ENCODE measurements at places on chromosomes 4 and X.

DNA sequence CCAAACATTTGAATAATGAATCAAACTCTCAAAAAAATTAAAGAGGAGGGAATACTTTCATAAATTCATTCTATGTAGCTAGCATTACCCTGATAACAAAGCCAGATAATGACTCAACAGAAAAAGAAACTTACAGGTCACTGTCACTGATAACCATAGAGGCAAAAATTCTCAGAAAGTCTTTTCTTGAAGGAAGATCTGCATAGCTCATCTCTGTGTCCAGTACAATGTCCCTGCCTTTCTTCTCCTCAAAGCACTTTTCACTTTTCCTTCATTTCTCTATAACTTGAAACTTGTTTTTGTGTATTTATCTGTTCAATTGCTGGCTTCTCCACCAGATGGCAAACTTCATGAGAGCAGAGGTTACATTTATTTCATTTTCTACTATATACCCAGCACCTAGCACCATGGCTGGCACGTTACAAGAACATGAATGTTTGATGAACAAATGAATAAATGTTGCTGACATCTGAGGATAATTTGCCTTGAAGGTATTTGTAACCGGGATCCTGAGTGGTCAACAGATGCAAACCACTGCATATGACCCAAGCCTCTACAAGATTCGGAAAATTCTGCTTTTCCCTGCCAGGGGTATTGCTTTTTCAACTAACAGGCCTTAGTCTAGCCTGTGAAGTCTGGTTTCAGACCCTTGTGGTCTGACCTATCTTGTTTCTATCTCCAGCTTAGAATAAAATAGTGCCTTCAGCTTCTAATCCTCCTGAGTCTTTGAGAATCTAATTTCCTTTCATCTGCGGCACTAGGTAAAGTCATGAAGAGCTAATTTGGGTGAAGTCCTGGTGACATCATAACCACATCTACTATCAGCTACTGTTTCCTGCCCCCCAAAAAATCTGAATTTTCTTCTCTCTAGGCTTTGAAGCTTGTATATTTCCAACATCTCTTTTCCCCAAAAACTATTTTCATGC lies 52.5 kb upstream of the ANTXR2 start:
- peak; percentile 24 for DNase-seq

GRCh38 chrX:82534086-82534597 lies 973.9 kb upstream of the POU3F4 start:
- no peak for DNase-seq

DNA sequence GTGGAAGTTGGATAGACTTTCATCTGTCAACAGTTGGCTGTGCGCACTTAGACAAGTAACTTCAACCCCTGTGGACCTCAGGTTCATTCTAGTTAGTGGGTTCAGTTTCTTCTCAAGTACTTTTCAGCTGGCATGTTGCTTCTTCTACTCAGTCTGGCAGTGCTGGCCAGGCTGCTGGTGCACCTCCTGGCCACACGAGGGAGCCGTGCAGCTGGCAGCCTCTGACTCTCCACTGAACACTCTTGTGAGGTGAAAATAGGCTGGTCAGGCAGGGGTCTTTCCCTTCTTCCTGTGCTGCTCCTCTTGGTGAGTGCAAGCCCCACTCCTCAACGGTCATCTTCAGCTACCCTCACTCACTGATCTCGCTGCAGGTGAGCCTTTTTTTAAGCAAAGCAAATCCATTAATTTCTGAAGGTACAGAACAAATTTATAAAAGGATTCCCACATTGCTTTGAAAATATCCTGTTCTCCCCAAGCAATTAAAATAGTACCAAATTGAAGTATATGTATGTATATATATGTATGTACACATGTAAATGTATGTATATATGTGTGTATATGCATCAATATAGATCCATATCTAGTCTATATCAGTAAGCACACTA lies 30.6 kb downstream of the LONRF3 start:
- DNase-seq: peak; percentile 56

DNA sequence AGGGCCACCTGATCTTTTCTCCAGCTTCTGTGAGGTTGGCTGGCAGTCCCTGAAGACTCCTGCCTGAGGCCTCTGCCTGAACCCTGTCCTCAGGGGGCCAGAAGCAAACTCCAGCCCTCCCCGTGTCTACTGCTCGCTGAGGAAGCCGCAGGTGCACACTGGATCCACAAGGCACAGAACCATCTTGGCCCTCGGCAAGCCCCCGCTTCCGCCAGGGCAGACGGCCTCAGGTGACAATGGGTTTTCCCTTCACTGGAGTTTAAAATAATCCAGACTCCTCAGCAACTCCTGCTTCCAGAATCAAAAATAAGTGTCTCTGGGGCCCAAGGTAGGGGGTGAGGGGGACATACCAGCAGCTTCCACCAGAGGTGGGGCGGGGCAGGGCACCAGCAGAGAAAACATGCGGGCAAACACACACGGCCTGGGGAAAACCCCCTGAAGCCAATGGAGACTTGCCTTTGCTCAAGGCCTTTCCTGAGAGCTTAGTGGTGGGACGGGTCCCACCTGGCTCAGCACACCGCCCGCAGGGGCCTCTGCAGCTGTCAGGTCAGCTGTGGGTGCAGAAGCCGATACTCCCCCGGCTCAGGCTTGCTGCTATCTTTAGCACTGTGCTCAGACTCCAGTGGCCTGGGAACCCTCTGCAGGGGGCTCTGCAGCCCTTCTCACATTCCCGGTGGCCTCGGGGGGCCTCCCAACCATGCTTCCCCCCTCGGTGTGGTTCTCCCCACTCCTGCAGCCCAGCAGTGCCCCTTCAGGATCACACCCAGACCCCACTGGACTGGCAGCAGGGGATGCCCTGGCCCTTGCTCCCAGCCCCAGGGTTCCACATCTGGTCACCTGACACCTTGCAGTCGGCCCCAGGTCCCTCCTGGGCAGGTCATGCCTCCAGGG lies 1.9 kb downstream of the MYL5 start:
- DNase-seq: no peak

DNA sequence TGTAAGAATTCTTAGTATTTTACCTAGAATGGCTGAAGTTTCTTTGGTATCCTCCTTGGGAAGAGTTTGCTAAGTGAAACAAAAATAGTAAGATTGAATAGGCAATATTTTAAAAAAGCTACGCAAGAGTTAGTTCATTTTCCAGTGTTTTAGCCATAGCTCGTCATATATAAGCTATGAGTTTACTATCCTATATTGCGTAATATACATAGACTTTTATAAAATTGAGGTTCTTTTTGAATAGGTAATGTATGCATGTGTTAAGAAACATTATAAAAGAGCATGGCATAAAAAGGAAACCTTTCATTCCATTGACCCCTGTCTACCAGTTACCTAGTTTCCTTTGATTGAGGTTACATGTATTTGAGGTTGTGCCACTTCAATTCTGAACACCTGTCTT lies 67.0 kb downstream of the DACH2 start:
- DNase-seq: no peak

- DNase-seq: no peak
Observed at GRCh38 chr4:189046642-189047041, 894.0 kb upstream of the FRG1 start.

DNA sequence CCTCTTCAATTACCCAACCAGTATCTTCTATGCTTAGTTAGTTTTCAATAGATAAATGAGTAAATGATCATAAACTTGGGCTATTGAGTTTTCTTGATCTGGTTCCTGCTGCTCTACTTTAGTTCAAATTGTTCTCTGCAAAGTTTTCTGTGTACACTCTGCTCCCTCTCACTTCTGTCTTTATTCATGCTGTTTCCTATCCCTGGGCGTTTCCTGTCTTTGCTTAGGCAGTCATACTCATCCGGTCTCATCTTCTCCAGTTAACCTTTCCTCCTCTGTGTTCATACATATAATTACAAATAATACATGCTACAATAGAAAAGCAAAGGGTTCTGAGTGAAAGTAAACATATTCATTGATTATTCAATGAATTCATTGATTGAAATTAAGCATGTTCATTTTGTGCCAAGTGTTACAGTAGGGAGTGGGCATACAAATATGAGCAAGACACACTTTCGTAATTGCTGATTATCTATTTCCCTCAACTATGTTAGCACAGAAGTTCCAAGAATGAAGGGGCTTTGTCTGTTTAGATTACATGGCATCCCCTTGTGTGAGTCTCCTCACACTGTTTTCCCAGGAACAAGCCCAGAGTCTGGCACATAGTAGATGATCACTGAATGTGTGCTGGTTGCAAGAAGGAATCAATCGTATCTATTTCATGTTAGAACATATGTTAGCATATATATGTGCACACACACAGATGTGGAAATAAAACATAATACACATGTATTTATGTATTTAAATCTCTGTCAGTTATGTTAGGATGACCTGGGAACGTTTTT lies 1.1 kb downstream of the RAB39B start:
- DNase-seq: no peak

DNA sequence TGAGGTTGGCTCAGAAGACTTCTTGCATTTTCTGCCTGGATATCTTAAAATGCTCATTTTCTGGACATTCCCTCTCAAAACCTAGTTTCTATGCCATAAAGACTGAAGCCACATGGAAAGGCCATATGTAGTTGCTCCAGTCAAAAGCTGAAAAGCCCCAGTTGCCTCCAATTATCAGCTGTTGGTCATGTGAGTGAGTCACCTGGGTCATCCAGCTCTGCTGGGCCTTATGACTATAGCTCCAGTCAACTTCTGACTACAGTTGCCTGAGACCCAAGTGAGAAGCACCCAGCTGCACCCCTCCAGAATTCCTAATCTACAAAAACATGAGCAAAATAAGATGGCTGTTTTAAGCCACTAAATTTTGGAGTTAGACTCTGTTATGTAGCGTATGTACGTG lies 41.9 kb downstream of the HELQ start:
- DNase-seq: no peak

- DNase-seq: no peak
Observed at GRCh38 chrX:71082822-71083221, 12.8 kb upstream of the FOXO4 start.

- no peak for DNase-seq
Observed at GRCh38 chr4:3463556-3464348, 646 bp downstream of the DOK7 start.

DNA sequence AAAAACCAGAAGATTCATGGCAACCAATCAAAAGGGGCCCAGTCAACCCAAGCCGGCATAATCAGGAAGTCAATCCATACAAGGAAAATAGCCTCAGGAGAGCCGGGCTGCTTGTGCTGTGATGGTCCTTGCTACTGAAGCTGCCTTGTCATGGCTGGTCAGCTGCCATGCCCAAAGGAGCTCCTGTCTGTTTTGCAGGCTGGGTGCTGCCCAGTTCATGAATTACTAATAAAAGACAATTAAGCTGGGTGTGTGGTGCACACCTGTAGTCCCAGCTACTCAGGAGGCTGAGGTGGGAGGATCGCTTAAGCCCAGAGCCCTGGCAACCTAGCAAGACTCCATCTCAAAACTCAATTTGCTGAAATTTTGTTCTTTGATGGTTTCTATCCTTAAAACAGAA lies 16.0 kb upstream of the CTBP1 start:
- no peak for DNase-seq

GRCh38 chrX:70479922-70480659 lies 35.5 kb downstream of the DLG3 start:
- DNase-seq: no peak

GRCh38 chr4:40962551-40963180 lies 212.9 kb downstream of the NSUN7 start:
- DNase-seq: no peak

- no peak for DNase-seq
Observed at GRCh38 chr4:141833209-141833608, 196.8 kb downstream of the IL15 start.

GRCh38 chr4:111464251-111465045 lies 680.8 kb upstream of the FAM241A start:
- DNase-seq: no peak

DNA sequence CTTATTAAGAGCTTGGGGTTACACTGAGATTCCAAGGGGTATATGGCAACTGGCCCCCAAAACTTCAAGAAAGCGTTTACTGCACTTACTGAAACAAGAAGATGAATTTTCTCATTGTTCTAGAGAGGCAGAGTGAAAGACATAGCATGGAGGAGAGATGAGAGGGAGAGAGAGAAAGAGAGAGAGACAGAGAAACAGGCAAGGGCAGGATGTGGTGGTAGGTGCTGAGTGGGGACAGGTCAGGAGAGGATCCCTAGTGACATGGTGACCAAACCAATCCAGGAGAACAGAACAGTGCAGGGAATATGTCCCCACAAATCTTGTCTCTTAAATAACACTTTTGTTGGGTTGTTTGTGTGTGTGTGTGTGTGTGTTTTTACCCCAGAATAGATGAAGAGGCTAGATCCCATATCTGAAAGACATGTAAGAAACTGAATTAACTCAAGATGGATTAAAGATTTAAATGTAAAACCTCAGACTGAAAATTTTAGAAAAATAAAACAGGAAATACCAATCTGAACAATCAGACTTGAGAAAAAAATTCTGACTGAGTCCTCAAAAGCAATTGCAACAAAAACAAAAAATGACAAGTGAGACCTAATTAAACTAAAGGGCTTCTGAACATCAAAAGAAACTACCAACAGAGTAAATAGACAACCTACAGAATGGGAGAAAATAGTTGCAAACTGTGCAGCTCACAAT lies 202.2 kb downstream of the QDPR start:
- no peak for DNase-seq

DNA sequence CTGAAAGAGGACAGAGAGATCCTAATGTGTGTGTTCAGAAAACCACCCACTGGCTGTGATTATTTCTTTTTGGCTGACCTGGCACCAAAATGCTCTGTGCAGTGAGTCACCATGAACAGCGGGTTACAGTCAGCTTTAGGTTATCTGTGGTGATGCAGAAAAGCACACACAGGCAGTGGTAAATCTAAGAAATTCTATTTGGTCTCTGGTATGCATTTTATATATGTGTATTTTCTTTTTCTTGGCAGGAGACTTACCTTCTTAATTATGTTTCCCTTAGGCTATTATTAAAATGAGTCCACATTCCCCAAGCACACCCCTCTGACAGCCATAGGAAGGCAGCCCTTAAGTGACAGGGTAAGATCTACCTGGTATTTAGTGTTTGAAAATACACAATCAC lies 79.1 kb upstream of the TFDP3 start:
- DNase-seq: no peak

GRCh38 chrX:153061732-153062131 lies 5.5 kb downstream of the PNMA3 start:
- no peak for DNase-seq

DNA sequence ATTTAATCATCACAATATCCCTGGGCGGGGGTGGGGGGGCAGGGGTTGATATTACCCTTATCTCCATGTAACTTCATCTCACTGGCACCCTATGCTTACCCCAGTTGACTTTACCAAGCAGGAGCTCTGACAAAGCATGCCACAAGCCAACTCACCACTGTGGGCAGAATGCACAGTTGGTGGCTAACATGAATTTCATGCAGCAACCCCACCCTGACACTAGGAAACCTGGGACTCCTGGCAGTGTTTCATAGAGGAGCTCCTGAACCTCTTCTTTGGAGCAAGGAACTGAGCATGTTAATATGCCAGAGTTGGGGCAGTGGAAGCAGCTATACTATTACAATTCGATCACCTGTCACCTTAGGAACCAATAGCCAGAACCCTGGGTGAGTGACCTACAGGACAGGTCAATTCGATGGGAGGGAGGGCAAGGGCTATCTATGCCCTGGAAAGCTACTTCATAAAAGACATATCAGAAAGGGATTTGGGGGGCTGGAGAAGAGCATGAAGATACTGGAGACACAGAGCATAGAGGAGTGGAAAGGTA lies 97.2 kb upstream of the ACSL4 start:
- no peak for DNase-seq
